ENCODE measurements at places on chromosomes 3 and 15.

- DNase-seq: no peak
Observed at GRCh38 chr3:61715886-61716527, 154.6 kb downstream of the PTPRG start.

- DNase-seq: no peak
Observed at GRCh38 chr3:14516738-14517345, 23.3 kb downstream of the GRIP2 start.

- no peak for DNase-seq
Observed at GRCh38 chr15:81111018-81111417, 23.1 kb upstream of the CFAP161 start.

DNA sequence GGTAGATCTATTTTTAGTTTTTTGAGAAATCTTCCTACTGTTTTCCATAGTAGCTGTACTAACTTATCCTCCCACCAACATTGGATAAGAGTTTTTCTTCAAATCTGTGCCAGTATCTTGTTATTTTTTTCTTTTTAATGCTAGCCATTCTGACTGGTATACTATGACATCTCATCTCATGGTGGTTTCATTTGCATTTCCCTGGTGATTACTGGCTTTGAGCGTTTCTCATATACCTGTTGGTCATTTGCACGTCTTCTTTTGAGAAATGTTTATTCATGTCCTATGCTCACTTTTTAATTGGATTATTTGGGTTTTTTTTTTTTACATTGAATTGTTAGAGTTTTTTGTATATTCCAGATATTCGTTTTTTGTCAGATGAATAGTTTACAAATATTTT lies 398.1 kb downstream of the OCA2 start:
- no peak for DNase-seq

- DNase-seq: no peak
Observed at GRCh38 chr3:9373465-9373864, 10.6 kb downstream of the THUMPD3 start.

DNA sequence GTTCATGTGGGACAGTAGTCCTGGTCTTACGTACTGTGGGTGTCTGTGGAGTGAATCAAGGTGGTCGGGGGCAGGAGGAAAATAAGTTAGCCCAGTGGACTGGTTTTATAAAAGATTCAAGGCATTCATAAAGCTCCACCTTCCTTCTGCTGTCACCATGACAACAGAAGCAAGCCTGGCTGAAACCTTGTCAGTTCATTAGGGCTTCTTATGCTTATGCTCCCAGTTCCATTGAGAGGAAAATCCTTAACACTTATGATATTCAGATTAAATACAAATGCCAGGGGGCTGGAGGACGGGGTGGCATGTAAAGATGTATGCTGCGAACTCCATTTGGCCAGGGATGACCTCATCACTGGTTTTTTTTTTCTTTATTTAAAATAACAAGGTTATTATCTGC lies 283.1 kb upstream of the ATP10A start:
- DNase-seq: no peak

DNA sequence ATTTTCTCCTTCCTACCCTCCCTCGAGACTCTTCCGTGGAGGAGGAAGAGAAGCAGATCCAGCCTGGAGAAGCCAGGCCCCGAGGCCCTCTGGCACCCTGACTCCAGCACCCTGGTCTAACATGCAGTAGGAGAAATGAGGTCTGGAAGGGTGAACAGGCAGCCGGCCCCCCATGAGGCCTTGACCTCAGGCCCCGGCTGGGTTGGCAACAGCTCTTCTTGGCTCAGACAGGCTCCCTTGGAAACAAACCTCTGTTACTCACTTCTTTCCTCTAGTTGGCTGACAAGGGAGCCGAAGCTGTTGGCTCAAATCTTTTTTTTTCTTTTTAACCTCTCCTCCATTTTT lies 73.4 kb downstream of the CPN2 start:
- DNase-seq: peak; percentile 81

DNA sequence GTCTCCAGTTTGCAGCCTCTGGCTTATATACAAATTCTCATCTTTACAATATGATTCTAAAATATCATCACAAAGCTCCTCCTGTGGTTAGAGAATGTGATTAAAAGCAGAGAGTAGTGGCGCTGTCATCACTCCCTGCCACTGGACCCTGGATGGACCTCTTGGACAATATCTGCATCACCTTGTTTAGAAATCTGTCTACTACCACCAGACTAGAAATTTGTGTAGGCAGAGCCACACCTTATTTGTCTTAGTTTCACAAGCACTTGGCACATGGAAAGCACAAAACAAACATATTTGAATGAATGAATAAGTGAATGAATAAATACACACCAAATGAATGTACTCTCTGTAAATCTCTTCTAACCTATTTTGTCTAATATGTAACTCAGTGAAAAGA lies 68.1 kb downstream of the IMPG2 start:
- no peak for DNase-seq

- DNase-seq: no peak
Observed at GRCh38 chr3:182115328-182116015, 403.7 kb downstream of the SOX2 start.

DNA sequence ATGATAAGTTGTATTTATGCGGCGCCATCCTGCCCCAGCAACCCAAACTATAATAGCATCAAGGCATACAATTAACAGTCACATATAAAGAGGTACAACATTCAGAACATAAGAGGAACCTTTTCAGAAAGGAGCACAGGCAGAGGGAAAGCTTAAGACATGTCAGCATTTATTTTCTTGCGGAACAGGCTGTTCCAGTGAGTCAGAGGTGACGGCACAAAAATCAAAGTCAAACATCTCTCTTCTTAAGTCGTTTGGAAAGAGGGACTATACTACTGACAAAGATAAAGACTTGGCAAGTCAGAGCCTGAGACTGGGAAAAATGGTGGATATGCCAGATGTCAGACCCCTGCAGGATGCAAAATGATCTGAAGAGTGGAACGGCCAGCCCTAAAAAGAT lies 128.4 kb downstream of the CTNNB1 start:
- no peak for DNase-seq

DNA sequence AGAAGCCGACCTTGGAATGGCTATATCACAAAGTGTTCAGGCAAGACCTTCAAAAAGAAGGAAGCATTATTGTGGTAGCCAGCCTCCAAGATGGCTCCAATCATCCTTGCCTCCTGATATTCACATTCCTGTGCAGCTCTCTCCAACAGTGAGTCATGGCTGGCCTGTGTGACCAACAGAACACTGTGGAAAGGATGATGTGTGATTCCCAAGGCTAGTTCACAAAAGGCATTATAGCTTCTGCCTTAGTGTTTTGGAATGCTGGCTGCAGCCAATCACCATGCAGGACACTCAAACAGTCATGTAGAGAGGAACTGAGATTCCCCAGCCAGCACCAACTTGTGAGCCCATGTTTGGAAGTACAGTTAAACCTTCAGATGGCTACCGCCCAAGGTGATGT lies 102.6 kb downstream of the EFL1 start:
- DNase-seq: peak; percentile 95

DNA sequence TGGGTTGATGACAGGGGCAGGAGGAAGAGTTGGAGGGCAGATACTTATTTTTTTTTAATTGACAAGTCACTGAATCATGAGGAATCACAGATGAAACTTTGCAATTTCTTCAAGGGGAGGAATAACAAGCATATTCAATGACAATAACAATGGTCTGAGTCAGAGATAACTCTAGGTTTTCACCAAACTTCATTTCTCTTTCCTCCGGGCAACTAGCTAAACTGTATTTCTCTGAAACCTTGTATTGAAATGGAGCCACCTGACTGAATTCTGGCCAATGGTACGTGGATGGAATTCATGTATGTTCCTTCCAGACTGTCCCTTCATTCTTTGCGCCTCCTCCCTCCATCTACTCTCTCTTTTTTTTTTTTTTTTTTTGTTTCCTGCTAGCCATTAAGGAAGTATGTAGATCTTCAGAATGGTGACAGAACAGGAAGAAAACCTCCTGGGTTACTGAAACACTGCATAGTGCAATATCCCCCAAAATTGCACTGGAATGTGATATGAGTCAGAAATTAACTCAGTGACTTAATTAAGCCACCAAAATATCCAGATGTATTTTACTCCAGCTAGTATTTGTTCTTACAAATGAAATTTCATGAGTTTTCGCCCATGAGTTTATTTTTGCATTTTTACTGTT lies 495.4 kb downstream of the OTOL1 start:
- DNase-seq: no peak

- DNase-seq: no peak
Observed at GRCh38 chr15:35487417-35487816, 58.5 kb downstream of the DPH6 start.

GRCh38 chr3:4247391-4247790 lies 55.8 kb upstream of the SETMAR start:
- DNase-seq: no peak

DNA sequence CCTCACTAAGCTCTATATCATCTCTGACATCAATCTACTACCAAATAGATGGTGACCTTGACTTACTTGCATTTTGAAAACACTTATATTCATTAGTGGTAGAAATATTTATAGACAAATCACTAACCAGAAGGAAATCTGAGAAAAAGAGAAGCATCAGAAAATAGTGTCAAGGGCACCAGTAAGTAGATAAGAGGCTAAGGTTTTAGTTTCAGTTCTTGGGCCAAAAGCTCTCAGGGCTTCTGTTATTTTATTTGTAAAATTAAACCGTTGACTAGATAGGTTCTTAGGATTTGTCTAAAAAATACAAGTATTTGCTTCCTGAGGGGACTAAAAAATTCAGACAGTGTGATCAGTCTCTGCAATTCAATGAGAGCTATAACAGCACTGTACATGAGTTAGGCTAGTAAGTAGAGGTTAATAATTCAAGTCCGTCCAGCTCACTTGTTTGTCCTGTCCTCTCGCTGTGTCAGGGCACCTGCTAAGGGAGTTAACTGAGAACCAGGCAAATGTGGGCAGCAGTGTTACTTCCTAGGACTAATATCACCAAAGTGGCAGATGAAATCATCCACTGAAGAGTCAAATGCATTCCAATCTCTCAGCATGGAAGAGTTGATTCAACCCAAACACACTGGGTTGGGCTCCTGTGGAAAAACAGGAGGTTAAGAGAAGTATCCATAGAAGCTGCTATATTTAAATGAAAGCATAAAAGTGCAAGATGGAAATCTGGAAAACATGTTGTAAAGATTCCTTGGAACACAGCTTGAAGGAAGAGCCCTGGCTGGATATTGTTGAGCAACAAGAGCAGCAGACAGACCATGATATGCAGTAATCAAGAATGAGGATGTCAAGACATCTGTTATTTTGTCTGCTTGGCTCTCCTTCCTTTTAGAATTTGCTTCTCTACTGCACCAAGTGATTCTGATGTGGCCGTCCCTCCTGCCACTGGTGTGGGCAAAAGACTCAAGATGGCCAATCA lies 134.9 kb upstream of the ZBTB20 start:
- DNase-seq: no peak
